ENCODE measurements at places on chromosomes 16 and 17.

DNA sequence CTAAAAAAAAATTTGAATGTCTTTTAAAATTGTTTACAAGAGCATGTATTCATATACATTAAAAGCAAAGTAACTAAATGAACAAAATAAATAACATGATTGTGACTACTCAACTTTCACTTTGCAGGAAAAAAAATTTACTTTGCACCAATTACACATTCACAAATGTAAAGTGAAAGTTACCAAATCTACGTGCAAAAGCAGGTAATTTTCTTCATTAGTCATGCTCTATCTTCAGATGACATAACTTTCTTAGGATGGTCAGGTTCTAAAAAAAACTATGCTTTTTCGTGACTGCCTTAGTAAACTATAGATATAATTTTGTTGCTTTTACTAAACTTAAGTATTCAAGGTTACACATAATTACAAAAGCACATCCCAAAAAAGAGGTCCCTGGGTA is 17.0 kb upstream of the ABCA10 start:
- DNase-seq = no peak

DNA sequence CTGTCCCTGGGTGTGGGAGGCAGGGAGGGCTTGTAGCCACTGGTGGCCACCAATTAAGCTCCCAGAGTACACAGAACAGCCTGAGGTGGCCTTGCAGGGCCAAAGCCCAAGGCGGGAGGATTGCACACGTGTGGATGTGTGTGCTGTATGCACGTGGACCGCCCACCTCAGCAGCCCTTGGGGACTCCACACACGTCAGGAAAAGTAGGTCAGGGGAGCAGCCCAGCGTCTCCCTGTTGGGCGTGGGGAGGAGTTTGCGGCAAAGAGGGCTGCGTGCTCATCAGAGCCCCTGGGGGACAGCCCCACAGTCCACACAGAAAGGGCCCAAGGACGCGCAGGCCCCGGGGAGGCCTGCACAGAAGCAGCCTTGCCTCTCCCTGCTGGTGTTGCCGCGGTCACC is 19.6 kb downstream of the SBK1 start:
- DNase-seq = no peak

DNA sequence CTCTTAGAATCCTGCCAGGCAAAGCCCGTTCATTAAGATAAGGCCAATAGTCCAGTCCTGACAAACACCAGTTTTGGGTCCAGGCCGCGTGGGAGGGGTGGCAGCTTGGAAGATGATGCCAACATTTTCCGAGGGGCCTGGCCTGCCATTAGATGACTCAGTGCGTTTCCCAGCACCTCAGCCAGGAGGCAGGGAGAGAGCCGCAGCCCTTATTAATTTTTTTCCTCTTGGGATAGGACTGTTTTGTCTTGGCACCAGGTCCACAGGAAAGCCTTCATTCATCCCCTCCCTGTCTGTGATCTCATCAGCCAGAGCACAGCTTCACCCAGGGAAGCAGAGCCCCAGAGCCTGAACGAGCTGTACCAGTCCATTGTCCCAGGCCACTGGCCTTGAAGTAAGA is 4.7 kb upstream of the NDEL1 start:
- no peak for DNase-seq

DNA sequence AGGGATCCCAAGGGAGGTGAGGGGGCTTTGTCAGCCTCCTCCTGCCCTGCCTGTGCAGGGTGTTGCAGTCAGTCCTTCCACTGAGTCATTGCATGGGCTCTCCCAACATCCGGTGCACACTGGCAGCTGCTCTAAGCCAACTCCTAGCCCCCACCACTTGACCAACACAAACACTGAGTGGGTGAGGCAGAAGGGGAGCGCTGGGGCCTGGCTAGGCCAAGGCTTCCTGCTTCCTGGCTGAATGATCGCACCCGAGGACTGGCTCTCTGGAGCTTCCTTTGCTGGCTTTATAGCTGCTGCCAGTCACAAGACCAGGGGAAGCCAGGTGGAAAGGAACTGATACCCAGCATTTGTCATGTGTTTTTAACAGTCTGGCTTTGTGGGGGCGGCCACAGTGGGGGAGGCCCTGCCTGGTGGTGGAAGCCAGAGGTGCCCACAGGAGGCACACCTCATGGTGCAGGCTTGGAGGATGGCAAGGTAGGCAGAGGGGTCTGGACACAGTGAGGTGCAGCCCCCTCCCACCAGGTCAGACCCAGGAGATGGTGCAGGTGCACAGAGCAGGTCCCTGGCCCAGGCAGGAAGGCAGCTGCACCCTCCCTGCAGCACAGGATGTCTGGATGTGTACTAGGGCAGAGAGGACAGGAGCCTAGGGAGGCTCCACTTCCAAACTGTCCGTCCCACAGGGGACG is 6.8 kb downstream of the MPG start:
- peak; percentile 61 for DNase-seq

DNA sequence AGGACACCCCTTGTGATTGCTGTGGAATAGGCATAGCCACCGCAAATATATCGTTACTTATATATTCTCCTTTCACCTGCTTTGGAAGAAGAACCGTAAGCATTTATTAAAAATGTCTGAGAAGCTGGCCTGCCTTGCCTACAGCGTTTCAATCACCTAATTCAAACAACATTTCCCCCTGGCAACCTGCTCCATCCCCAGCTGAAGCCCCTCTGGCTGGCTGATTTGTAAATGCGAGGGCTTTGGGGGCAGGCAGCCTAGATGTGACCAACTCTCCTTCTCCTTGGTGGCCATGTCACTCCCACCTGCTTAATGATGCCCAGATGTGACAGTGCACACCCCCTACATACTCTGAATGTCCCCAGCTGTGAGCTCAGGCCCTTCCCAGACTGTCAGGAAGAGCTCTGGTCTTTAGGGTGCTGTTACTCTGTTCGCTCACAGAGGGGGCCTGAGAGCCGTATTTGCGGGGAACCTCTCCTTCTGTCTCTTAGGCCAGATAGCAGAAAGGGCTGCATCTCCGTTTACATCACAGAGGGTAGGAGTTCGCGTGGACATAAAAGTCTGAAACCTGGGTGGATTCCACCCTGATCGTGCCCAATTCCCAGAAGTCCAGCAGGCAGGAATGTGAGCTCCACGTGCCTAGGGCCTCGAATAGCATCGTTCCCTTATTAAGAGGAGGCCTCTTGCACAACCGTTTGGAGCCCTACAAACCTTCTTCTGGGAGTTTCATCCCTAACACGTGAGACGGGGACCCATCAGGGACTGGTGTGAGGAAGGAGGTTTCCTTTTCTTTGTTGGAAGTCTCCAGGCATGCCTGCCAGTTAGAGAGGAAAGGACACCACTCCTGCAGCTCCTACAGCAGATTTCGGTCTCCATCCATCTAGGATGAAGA is 2.4 kb upstream of the SDK2 start:
- DNase-seq = no peak

DNA sequence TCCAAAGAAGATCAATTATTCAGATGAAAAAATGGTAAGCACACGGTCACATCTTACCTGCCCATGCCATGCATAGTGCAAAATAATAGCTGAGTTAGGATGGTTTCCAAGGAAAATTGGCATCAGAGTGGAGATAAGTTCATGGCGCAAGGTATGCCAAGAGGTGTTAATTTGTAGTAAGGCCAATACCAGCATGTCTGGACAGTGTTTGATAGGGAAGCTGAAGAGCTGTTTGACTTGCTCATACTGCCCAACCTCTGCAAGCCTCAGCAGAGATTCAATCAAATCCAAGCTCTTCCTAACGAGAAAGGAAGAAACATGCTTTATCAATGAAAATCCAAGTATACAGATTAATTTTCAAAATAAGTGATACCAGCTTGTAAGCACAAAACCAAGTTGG is 51.0 kb downstream of the CNOT1 start:
- no peak for DNase-seq

- DNase-seq = no peak
Measured at GRCh38 chr17:8417806-8418205, 17.9 kb upstream of the NDEL1 start.

GRCh38 chr16:3095869-3096268 is 3.2 kb downstream of the ZSCAN10 start:
- DNase-seq = peak; percentile 46

DNA sequence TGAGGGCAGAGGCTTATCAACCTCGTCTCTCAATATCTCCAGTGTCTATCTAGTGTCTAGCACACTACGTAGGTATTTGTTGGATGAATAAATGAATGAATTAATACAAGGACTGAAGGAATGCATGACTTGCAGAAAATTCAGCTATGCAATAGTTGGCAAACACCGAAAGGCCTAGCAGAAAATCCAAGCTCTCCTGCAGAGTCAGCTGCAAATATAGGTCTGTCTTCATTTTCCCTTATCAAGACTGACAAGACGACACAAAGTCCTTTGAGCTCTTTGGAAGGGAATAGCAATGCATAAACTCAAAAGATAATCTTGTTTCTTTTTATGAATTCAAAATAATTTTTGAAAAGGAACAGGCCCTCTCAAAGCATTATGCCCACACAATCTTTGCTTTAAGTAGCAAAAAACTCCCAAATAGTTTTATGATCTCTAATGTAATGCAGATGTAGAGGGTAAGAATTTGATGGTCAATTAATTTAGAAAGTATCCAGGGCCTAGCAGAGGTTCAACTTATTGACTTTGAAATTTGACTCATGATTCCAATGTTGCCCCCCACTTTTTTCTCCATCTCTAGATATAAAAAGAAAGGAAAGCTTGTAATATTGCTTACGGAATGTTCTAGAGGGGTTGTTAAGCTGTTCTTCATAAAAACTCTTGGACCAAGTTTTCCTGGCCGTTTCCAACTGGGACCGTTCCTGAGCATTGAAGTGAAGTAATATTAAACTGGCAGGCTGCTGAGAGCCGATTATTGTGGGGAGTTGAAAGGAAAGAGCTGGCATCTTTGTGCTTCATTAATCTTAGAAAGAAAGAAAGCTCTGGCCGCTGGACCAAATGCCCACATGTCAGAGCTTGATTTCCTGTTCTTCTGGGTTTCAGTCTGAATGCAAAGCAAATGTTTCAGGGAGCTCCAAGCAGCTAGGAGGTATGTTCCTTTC is 227.3 kb downstream of the HS3ST3A1 start:
- DNase-seq = no peak

- DNase-seq = no peak
Measured at GRCh38 chr17:55959756-55960155, 193.5 kb upstream of the ANKFN1 start.

DNA sequence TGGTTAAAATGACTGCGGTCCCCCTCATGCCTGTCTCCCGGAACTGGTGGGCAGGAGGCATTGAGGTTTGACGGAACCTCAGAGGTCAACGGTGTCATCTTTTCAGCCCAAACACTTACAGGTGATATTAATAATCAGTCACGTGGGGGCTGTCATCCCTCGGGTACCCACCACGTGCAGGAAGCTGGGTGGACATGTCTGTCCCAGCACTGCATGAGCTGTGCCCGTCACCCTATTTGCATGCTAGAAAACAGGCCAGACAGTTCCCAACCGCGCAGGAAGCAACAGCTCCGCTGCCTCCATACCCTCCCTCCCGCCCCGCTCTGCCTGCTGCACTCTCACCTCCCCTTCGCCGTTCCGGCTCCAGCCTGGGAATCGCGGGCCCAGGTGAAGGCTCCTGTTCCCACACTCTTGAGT is 1.4 kb downstream of the SYNGR3 start:
- no peak for DNase-seq

DNA sequence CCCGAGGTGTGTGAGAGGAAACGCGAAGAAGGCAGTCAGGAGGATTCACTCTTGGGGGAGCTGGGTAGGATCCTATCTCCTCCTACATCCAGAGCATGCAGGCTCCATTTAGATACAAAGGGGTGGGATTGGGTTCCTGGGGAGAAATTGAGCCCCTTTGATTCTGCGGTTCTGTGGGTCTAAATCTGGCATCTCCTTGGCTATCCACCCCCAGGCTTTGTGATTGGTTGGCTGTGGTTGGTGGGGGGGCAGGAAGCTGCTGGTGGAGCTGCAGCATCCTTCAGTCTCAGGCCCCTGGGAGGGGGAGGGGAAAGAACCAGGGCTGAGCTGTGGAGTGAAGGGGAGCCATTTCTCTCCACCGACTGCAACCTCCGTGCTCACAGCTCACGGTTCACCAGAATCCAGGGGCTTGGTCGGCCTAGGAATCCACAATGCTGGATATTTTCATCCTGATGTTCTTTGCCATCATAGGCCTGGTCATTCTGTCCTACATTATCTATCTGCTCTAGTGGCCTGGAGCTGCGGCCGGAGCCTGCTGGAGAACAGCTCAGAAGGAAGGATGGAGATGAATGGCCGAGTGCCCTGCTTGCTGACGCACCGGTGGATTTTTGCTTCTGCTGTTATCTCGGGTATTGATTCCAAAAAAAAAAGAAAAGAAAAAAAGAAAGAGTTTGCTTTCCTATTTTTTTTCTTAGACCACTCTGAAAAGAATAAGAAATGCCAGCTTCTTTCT is at the start of gene LASP1NB:
Gene LASP1NB (plus strand): TSS at position 352 of the 733 bp plus-strand sequence.
- DNase-seq = peak; percentile 54

DNA sequence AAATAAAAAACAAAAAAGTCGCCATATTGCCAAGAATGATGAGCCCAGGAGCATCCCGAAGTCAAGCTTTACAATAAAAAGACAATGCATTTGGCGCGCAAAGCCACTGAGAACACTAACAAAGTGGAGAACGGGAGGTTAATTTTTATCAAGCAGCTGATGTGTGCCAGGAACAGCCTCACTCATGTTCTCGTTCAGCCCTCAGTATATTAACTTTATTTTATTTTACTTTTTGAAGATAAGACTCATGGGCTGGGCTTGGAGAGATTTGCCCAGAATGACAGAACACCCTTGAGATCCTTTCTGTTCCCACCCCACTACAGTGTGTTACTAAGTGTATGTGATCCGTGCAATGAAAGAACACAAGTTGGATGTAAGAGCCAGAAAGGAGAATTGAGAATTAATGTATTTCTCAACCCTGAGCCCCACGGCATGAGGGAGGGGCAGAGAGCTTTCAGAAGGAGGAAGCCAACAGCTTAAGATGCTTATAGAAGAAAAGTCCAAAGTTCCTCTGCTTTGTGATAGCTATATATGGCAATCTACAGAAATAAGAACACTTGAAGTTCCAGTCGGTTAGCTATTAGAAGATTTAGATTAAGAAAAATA is 48.4 kb downstream of the COTL1 start:
- no peak for DNase-seq

- DNase-seq = no peak
Measured at GRCh38 chr17:7592422-7593021, 2.6 kb upstream of the SOX15 start.

DNA sequence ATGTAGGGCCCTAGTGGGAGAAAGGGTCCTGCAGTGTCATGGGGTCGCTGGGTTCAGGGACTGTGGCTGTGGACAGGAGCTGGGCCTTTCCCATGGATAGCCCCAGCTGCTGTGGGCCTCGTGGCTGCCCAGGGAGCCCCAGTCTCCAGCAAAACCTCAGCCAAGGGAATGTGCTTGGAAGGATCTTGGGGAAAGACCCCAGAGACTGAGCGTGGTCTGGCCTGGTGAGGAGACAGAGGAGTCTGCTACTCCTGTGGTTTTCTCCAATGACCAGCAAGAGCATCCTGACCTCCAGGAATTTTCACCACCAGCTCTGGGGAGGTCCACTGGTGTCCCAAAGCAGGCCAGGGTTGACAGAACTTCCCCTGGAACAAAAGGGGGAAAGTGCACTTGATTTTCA is 42.3 kb downstream of the RNF112 start:
- no peak for DNase-seq

- DNase-seq = no peak
Measured at GRCh38 chr16:53507464-53508179, 4.6 kb upstream of the AKTIP start.

- peak; percentile 33 for DNase-seq
Measured at GRCh38 chr17:17757391-17757791, 76.1 kb downstream of the RAI1 start.
